ENCODE measurements at places on chromosomes 11 and 22.

DNA sequence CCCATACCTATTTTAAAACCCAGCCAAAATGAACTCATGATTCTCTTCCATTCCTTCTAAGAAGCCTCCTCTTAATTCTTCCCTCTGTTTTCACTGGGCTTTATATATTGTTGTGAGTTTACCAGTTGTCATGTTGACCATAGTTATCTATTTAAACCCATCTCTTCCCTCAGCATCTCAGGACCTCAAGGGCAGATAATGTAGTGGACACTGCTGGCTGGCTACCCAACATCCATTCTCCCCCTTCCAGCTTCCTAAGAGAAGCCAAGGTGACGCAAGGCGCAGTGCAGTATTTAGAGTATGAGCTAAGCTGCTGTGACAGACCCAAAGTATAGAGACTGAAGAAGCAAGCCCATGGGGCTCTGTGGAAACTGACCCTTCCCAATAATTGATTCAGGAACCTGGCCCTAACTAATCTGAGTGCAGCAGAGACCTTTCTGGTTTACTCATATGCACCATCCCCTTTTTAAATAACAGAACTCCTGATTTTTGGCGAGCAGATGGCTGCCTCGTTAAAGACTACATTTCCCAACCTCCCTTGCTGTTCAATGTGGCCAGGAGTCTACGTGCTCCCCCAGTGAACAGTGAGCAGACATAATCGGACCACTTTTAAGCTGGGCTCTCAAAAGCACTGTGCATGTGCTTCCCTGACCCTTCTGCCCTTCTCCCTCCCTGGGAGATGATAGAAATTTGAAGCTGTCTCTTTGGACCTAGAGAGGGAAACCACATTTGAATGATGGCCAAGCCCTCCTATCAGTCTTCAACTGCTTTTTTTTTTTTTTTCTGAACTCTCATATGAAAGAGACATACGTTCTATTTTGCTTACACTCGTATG, 28.1 kb upstream of the CREB3L1 start:
- DNase-seq: peak; percentile 43

GRCh38 chr11:7572001-7572712, 58.4 kb downstream of the PPFIBP2 start:
- DNase-seq: no peak

DNA sequence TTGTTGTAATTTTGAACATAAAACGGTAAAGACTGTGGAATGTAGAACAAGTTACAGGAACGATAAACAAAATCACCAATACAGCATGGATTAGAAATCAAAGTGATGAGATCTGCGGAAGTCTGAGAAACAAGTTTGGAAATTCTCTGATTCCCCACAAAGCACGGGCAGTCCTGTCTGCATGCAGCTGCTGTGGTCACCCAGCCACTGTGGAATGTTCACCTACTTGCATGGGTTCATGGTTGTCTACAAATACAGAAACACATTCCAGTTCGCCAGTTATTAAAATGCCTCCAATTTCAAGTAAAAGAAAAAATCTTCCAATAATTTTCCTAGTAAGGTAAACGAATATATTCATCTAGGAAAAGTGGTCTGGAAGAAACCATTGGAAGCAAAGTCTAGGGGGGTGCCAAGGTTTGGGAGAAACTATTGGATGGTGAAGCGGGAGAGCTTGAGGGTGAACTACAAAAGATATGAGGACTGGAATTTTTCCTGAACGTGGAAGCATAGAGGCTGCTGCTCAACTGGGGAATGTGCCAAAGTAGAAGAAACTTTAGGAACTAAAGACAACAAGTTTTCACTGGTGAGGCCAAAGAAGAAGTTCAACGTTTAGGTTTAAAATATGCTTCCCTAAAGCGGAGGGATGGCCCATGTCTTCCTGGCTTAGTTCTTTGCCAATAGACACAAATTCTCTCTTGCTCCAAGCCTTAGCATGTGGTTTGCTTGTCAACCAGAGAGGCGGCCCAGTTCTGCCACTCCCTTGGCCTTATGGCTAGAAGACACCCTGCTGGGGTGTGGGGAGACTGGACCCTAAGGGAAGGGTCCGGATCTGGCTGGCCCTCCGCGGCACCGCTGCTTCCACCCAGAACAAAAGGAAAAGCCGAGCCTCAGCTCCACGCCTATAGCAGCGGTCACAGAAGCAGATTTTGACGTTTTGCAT, 70.2 kb downstream of the CTTN start:
- DNase-seq: peak; percentile 40

GRCh38 chr11:119380160-119380826, 1.2 kb downstream of the USP2 start:
- no peak for DNase-seq

GRCh38 chr11:64107303-64107702, 58.6 kb downstream of the MACROD1 start:
- DNase-seq: no peak

GRCh38 chr22:26650722-26651421, 6.5 kb upstream of the MIAT start:
- no peak for DNase-seq

DNA sequence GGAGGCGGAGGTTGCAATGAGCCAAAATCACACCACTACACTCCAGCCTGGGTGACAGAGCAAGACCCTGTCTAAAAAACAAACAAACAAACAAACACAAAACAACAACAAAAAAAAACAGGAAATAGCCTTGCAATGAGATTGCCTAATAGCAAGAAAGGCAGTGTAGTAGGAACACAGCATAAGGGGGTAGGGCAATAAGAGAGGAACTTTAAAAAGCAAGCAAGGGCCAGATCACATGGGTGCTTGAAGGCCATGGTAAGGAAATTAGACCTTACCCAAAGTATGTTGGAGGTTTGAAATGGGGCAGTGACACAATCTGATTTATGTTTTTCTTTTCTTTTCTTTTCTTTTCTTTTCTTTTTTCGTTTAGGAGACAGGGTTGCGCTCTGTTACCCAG, 34.7 kb upstream of the NRIP3 start:
- DNase-seq: no peak

GRCh38 chr11:66789097-66789890, 53.9 kb upstream of the RCE1 start:
- DNase-seq: no peak

- no peak for DNase-seq
Observed at GRCh38 chr11:27614092-27614491, 86.2 kb downstream of the BDNF start.

- no peak for DNase-seq
Observed at GRCh38 chr22:36612458-36612857, 83.5 kb upstream of the EIF3D start.

DNA sequence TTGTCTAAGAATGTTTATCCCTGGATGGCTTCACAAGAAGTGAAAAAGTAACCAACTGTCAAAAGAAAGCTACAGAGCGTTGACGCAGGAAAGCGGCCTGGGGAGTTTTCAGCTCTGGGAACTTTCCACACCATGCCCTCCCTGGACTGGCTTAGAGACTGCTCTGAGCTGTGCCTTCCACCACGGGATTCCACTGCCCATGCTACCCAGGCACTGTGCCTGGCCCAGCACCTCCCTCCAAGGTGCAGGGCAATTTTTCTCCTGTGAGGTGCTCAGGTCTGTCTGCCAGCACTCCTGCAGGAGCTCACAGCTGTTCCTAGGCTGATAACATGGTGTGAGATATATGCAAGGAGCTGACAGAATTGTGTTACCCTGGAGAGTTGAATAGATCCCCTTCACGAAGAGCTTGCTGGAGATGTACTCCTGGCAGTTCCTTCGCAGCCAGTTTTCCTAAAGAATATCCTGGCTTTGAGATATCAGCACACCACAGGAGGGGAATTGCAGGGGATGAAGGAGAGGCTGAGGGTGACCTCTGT, 258.3 kb upstream of the B3GAT1 start:
- DNase-seq: no peak

- DNase-seq: no peak
Observed at GRCh38 chr11:77141034-77141433, 13.0 kb downstream of the MYO7A start.

- no peak for DNase-seq
Observed at GRCh38 chr11:103279821-103280220, 170.6 kb downstream of the DYNC2H1 start.

GRCh38 chr22:49865156-49865555, 11.5 kb downstream of the ZBED4 start:
- DNase-seq: no peak

DNA sequence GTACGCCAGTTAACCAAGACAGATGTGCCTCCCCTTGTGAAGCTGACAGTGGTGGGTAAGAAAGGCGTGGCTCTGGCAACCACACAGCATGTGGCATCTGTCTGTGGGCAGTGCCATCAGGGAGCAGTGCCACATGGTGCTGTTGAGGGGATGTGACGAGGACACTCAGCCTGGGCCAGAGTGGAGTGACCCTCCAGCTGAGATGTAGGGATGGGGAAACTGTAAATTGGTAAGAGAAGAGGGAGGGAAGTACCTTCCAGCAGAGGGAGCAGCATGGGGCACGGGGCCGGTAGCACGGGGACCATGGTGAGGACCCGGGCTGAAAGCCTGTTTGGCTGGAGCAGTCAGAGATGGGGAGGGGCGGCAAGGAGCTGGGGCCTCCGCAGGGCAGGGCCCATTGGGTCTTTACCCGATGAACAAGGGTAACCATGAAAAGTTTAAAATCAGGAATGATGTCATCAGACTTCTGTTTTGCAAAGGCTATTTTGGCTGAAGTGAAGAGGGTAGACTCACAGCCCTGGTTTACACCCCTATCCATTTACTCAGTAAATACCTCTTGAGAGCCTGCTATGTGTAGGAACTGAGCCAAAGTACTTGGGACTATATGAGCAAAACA, 10.4 kb downstream of the TMPRSS6 start:
- no peak for DNase-seq

GRCh38 chr11:3201112-3201581, 17.5 kb downstream of the MRGPRG start:
- DNase-seq: no peak

DNA sequence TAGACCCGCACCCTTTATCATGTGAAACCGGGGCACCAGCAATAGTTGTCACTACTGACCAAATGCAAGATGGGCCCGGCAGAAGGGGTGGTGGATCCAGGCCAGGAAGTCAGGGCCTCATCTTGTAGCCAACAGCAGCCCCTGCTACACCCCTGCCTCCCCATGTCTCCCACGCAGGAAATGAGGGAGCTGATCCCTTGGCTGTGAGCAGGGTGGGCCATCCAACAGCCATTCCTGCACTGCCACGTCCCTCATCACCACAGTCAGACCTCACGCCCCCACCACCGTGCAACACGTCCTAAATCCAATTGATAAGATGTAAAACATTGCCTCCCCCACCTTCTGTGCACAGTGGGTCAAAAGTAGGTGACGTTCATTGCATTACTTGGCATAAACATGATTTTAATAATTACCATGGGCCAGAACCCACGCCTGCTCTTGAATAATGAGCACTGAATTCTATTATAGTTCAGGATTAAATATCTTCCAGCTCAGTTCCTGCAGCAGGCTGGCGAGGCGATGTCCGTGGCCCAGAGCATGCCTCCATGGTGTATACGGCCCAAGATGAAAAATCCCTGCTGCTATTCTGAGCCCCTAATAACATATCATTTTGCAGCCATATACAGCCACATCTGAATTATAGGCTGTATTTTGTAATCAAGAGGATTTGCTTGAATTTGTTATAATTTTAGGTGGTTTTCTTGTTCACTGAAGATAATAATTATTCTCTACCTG, 1373.8 kb downstream of the BRD1 start:
- DNase-seq: peak; percentile 6

- DNase-seq: no peak
Observed at GRCh38 chr11:107043242-107044006, 25.1 kb upstream of the GUCY1A2 start.

GRCh38 chr22:22687638-22688500, 43.5 kb downstream of the GGTLC2 start:
- DNase-seq: peak; percentile 83

GRCh38 chr11:127651888-127652221, 651.3 kb upstream of the KIRREL3 start:
- no peak for DNase-seq

Measured in eye (tissue), 1 donor.